A549 (cell line): ENCODE measurements at places on chromosomes 7 and 10. TPM values are rescaled to one million over a fixed set of nuclear protein-coding genes. Genes with fewer than 3 reads are reported as not detected.
A peak's percentile ranks its signal among the peaks of the same experiment; 100 is the strongest.

Gene EIF5AL1
- polyA plus RNA-seq: 1.5 to 5.7 TPM (median 4.1 TPM) in 3 replicates

DNA sequence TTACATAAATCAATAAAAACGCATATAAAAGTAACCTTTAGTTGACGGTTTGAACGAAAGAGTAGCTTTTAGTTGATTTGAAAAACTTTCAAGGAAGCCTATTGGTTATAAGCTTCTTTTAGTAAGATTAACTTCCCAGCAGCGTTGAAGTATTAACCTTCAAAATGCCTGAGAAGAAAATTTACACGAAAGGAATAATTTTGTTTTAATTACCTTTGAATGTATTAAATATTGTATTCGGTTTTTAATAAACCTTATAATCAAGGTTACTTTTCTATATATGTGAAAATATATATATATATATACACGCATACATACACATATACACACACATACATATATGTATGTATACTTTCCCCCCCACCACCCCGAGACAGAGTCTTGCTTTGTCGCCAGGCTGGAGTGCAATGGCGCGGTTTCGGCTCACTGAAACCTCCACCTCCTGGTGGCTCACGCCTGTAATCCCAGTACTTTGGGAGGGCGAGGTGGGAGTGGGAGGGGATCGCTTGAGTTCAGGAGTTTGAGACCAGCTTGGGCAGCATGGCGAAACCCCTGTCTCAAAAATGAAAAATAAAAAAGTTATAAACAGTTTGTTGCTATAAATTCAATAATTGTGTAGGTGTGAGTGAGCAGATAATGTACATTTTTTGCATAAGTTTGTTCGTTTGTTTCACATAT, 57.6 kb upstream of the EZH2 start:
- peak; percentile 92 for DNase-seq

Gene AMPH
- polyA plus RNA-seq: 0.05 to 0.26 TPM (median 0.07 TPM) in 3 replicates

DNA sequence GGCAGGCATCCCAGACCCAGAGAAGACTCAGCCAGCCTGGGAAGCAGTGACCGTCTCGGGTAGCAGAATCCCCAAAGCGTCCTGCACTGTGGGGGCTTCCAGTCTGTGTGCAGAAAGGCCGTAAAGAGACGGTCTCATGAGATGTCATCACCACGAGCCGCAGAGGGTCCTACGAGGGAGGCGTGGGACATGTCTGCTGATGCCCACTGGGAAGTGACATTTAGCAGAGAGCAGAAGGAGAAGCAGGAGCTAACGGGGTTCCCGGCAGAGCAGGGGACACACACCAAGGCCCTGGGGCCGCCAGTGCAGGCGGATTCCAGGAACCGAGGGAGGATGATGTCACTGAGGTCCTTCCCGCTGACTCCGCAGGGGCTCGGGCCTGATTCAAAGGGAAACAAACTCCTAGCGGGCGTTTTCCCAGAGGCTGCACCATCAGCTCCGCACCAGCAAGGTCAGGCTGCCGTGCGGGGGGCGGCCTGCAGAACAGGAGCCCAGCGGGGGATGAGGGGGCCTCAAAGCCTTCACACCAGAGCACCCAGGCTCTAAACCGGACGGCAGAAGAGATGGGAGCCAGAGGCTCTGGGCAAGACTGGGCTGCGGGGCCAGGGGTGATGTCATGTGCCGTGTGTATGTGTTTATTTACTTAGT, 85.4 kb upstream of the PDGFA start:
- DNase-seq: no peak

DNA sequence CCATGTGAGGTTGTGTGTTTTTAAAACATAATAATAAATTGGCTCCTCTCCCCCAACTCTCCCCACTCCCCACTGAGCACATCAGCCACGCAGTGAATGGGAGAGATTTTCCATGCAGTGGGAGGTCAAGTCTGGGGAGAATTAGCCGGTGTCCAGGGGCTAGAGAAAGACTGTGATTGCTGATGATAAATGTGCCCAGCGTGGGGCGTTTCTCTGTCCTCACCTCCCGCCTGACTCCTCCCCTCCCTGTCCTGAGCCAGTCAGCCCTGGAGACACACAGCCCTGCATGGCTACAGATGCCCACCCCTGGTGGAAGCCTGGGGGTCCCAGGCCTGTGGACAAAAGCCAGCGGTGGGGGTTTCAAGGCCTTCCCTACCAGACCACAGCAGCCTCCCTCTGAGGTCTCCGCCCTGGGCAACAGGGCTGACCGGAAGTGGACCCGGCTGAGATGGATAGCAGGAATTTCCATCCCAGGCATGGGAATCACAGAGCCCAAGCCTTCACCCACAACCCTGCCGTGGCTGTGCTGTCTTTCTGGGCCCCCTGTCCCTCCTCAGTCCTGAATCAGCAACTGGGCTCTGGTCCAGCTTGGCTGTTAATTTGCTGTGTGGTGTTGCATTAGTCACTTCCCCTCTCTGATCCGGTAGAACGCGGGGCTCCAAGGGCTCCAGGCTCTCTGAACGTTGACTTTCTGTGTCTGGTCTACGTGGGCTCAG, 46.8 kb upstream of the SLC29A3 start:
- no peak for DNase-seq

Gene IL6
- polyA plus RNA-seq: 2.8 to 4.4 TPM (median 2.9 TPM) in 3 replicates

DNA sequence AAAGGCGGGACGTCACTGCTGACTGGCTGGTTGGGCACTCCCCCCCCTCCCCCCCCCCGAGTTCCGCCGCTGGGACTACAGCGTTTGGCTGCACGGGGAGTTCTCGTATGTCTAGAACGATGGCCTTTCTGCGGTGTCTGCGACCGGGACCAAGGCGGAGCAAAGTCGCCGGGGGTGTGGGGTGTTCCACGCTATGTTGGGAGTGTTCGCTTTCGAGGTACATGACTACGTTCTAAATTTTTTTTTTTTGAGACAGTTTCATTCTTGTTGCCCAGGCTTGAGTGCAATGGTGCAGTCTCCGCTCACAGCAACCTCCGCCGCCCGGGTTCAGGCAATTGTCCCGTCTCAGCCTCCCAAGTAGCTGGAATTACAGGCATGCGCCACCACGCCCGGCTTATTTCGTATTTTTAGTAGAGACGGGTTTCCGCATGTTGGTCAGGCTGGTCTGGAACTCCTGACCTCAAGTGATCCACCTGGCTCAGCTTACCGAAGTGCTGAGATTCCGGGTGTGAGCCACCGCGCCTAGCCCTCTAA, 573 bp upstream of the IDI1 start:
- DNase-seq: no peak

Gene VOPP1
- 70.5 to 74.0 TPM (median 73.4 TPM) in 3 replicates for polyA plus RNA-seq

Gene TRIM73
- polyA plus RNA-seq: 2.0 to 2.9 TPM (median 2.5 TPM) in 3 replicates

DNA sequence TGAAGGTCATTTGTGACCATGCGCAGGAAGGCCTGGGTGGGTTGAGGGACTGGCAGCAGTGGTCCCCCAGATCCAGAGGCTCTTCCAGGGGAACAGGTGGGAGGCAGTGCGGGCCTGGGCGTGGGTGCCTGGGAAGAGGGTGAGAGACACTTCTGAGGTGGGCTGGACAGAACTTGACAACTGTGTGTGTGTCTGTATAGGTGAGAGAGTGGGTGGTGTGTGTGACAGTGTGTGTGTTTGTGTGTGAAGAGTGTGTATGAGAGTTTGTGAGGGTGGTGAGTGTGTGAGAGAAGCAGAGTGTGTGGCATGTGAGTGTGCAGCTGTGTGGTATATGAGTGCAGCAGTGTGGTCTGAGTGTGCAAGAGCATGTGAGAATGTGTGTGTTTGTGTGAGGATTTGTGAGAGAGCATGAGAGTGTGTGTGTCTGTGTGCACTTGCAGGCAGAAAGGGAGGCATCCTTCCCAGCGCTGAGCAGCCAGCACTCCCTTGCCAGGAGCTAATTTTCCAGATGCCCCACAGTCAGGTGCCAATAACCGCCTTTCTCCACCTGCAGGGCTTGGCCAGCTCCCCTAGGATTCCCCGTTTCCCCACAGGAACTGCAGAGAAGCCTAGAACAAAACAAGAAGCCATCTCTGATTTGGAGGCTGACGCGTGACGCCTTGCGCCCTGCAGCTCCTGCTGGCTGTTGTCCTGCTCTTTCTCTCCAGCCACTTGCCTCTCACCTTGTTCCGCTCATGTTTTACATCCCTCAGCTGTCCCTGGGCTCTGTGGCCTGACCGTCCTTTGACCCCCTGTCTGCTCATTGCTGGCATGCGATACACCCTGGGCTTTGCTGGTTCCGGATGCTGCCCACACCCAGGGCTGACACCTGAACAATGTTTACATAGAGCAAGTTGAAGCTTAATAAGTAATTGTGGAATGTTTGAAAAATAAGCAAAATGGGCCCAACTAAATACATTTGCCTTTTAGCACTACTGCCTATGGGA, 88.0 kb downstream of the TMEM178B start:
- DNase-seq: no peak

DNA sequence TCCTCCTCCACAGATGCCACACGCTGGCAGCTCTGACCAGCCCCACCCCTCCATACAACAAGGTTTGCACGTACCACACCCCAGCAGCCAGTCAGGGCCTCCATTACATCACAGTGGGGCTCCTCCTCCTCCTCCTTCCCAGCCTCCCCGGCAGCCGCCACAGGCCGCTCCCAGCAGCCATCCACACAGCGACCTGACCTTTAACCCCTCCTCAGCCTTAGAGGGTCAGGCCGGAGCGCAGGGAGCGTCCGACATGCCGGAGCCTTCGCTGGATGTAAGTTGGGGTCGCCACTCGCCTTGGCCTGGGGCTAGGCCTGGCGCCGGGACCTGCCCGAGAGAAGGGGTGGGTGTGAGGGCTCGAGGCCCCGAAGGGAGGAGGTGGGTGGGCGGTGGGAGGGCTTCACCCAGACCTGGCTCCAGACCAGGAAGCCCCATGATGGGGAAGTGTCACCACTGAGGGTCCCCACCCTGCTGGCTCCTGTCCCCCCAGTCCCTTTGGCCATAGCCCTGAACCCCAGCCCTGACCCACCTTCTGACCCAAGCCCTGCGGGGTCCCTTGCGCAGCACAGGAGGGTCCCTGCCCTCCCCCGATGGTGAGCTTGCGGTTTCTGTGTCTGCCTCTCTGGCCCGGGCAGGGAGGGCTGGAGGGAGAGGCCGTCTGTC, 36.2 kb upstream of the PPIF start:
- no peak for DNase-seq

Gene MMP21
- 0.04 TPM in 2 of 3 replicates, not detected in the other for polyA plus RNA-seq

Gene ACSL5
- polyA plus RNA-seq: 0.07 to 0.15 TPM in 2 of 3 replicates, not detected in the other

DNA sequence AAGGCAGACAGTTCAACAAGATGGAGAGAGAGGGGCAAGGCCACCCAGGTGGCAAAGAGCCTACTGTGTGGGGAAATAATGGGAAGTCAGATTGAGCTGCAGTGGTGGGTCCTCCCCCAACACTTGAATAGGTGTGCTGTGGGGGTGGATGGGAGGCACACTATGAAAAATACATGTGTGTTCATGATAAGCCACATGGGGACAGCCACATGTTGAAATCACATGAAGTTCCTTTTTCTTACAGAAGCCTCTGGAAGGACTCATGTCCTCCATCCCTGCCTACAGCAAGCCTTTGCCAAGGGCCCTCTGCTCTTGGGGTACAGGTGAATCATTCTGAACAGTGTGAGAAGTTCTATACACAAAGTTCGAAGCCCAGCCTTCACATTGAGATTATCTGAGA, 310.9 kb downstream of the LRMDA start:
- no peak for DNase-seq

Gene NET1
- polyA plus RNA-seq: 36.3 to 43.4 TPM (median 42.9 TPM) in 3 replicates

Gene ZNF138
- 3.8 to 4.0 TPM (median 3.9 TPM) in 3 replicates for polyA plus RNA-seq

GRCh38 chr7:42189535-42189934, 47.5 kb downstream of the GLI3 start:
- DNase-seq: no peak
